HFFc6 (cell line): ENCODE measurements at places on chromosomes 5 and 9. TPM values are rescaled to one million over a fixed set of nuclear protein-coding genes. Genes with fewer than 3 reads are reported as not detected.

GRCh38 chr5:149360272-149360671 lies 2.4 kb downstream of the PCYOX1L start:
- DNase-seq, result no peak
- no peak overlapping the region for H3K27ac ChIP-seq
- peaks cover 4% of the 10 kb centered on the region for H3K36me3 ChIP-seq
- peaks cover 2% of the 10 kb centered on the region; the same call in 1 of the 2 replicates for H3K27me3 ChIP-seq
- H3K4me1 ChIP-seq, result peaks cover 23% of the 10 kb centered on the region
- no peak overlapping the region for H3K4me3 ChIP-seq

PFN3 gene
- not detected in 3 replicates for total RNA-seq

GRCh38 chr9:95092262-95093072 lies 225.0 kb downstream of the FANCC start:
- peaks cover 31% of the 10 kb centered on the region for H3K27me3 ChIP-seq
- H3K4me1 ChIP-seq, result peaks cover 27% of the 10 kb centered on the region
- peaks cover 35% of the 10 kb centered on the region for H3K36me3 ChIP-seq

- no peak overlapping the region for H3K27ac ChIP-seq
- H3K4me1 ChIP-seq, result peaks cover 49% of the 10 kb centered on the region
- H3K36me3 ChIP-seq, result no peaks in the 10 kb centered on the region
- H3K4me3 ChIP-seq, result no peak overlapping the region
Measured at GRCh38 chr5:10537624-10538023, 26.2 kb upstream of the ANKRD33B start.

- peaks cover 60% of the 10 kb centered on the region for H3K27me3 ChIP-seq
- H3K36me3 ChIP-seq, result no peaks in the 10 kb centered on the region
- DNase-seq, result no peak
- H3K4me3 ChIP-seq, result no peak overlapping the region
- H3K4me1 ChIP-seq, result no peaks in the 10 kb centered on the region
Measured at GRCh38 chr5:141778683-141779082, 96.7 kb upstream of the ARAP3 start.

GRCh38 chr5:35229076-35230037 lies 930 bp downstream of the PRLR start:
- peaks cover 44% of the 10 kb centered on the region for H3K27me3 ChIP-seq
- no peak overlapping the region for H3K27ac ChIP-seq
- peaks cover 14% of the 10 kb centered on the region for H3K4me1 ChIP-seq
- H3K36me3 ChIP-seq, result no peaks in the 10 kb centered on the region
- H3K4me3 ChIP-seq, result peak overlapping the region; percentile 43; the same call in 1 of the 2 replicates
- DNase-seq, result no peak

DNA sequence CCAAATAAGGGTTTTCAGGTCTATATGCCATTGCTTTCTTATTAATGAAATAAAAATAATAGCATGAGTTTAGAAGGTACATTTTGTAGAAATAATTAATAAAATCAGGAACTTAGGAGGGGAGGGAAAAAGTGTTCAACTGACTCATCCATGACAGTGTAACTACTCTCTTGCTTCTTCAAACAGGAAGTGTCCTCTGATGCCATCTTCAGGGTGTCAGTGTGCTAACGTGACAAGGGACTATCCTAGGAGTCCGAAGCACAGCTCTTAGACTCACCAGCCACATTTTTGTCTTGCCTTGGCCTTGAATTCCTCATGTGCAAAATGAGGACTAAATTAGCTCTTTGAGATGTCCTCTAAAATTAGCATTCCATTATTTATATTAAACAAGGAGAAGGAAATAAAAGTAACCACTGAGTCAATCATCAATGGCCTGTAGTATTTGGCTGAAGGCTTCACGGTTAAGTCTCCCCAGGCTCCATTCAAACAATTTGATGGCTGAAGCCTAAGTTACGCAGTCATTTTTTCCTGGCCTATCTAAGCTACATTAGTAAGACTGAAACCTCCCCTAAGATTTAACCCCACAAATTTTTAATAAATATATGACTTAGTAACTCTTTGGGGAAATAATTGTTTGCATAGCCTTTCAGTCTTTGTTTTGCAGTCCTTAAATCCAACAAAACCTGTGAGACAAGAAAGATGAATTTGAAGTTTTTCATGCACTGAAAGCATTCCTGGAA lies 151.1 kb downstream of the ARL15 start:
- H3K36me3 ChIP-seq, result peaks cover 2% of the 10 kb centered on the region; the same call in 1 of the 2 replicates
- peaks cover 19% of the 10 kb centered on the region for H3K4me1 ChIP-seq
- peak overlapping the region; percentile 26 for H3K4me3 ChIP-seq
- no peaks in the 10 kb centered on the region; the same call in 1 of the 2 replicates for H3K27me3 ChIP-seq
- DNase-seq, result peak; percentile 74

FGF1 gene
- 36.1 to 42.4 TPM (median 41.8 TPM) in 3 replicates for total RNA-seq

DNA sequence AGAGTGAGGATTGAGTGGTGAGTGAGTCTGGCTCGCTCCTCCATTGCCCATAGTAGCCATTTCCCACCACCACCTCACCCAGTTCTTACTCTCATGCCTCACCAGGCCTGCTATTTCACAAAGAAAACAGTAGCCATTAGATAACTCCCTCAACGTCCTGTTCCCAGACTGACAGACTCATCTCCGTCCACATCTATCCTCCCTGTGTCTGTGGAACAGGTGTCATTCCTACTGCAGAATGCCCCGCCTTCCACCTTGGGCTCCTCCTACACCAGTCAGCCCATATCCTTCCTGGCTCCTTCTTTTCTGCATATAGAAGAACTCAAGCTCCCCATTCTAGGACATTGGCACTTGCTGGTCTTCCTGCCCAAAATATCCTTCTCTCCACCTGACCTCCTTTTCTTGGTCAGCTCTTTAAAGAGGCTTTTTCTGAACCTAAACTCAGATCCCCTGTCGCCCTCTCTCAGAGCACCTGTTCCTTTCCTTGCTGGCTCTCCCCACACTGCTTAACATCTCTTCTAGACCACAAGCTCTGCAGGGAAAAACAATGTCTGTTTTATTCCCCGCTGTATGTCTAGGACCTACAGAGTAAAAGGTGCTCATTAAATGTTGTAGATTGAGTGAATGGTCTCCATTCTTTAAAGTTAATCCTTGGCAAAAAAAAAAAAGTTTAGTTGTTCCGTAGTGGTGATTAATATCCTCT lies 3.2 kb downstream of the TNFAIP8 start:
- no peak overlapping the region for H3K4me3 ChIP-seq
- peaks cover 61% of the 10 kb centered on the region for H3K4me1 ChIP-seq
- H3K36me3 ChIP-seq, result no peaks in the 10 kb centered on the region

- H3K36me3 ChIP-seq, result no peaks in the 10 kb centered on the region
- peak; percentile 19 for DNase-seq
- peak overlapping the region; percentile 4; the same call in 1 of the 2 replicates for H3K4me3 ChIP-seq
- H3K27me3 ChIP-seq, result peaks cover 8% of the 10 kb centered on the region
- H3K27ac ChIP-seq, result no peak overlapping the region; the same call in 1 of the 2 replicates
Measured at GRCh38 chr5:176151281-176151680, 86.9 kb upstream of the SIMC1 start.

IFNB1 gene
- not detected in 3 replicates for total RNA-seq

CDKN2B gene
- total RNA-seq, result 8.2 to 11.5 TPM (median 8.4 TPM) in 3 replicates

DNA sequence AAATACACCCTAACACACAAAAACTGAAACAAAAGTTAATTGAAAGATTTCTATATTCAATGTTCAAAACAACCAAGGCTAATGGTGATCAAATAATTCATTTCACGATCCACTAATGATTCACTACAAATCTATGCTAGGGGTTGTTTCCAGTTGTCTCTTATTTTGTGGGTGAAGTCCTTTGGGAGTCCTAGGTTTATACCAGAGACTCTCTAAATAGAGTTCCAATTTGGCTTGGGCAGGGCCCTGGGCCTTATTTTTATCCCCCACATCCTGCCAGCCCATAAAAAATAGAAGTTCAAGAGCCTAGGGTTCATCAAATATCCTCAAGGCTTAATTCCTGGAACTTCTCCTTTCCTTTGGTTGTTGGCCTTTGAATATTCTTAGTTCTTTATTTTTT lies 26.1 kb downstream of the SREK1IP1 start:
- DNase-seq, result no peak
- no peak overlapping the region for H3K4me3 ChIP-seq
- H3K27ac ChIP-seq, result no peak overlapping the region
- H3K36me3 ChIP-seq, result peaks cover 6% of the 10 kb centered on the region
- H3K27me3 ChIP-seq, result no peaks in the 10 kb centered on the region

CCL27 gene
- 0.88 TPM in 1 of 2 replicates, not detected in the other for total RNA-seq

EIF4EBP3 gene
- 2.9 to 4.8 TPM (median 4.1 TPM) in 3 replicates for total RNA-seq

- no peak overlapping the region for H3K27ac ChIP-seq
- H3K36me3 ChIP-seq, result no peaks in the 10 kb centered on the region
- peaks cover 8% of the 10 kb centered on the region for H3K27me3 ChIP-seq
- H3K4me1 ChIP-seq, result no peaks in the 10 kb centered on the region
- no peak overlapping the region for H3K4me3 ChIP-seq
Measured at GRCh38 chr9:108072740-108073139, 583.2 kb upstream of the KLF4 start.

- DNase-seq, result no peak
- no peak overlapping the region for H3K4me3 ChIP-seq
- no peaks in the 10 kb centered on the region for H3K36me3 ChIP-seq
- peaks cover 12% of the 10 kb centered on the region; the same call in 1 of the 2 replicates for H3K27me3 ChIP-seq
Measured at GRCh38 chr5:83726912-83727311, 6.3 kb upstream of the HAPLN1 start.

CDH9 gene
- total RNA-seq, result not detected in 3 replicates

GRCh38 chr5:101611039-101611438 lies 685.0 kb downstream of the SLCO4C1 start:
- no peak overlapping the region for H3K27ac ChIP-seq
- DNase-seq, result no peak
- no peaks in the 10 kb centered on the region; the same call in 1 of the 2 replicates for H3K36me3 ChIP-seq
- no peaks in the 10 kb centered on the region for H3K4me1 ChIP-seq
- H3K27me3 ChIP-seq, result no peaks in the 10 kb centered on the region; the same call in 1 of the 2 replicates

- H3K27me3 ChIP-seq, result peaks cover 20% of the 10 kb centered on the region
- peak; percentile 37 for DNase-seq
- H3K27ac ChIP-seq, result no peak overlapping the region
- H3K4me3 ChIP-seq, result no peak overlapping the region
Measured at GRCh38 chr5:36422952-36423351, 121.2 kb upstream of the RANBP3L start.
